ENCODE measurements at places on chromosomes 6 and 20.

GRCh38 chr20:53870426-53871315, 199.7 kb downstream of the BCAS1 start:
- no peak for DNase-seq

GRCh38 chr6:158026054-158026900, 44.6 kb downstream of the SYNJ2 start:
- peak; percentile 99 for DNase-seq

DNA sequence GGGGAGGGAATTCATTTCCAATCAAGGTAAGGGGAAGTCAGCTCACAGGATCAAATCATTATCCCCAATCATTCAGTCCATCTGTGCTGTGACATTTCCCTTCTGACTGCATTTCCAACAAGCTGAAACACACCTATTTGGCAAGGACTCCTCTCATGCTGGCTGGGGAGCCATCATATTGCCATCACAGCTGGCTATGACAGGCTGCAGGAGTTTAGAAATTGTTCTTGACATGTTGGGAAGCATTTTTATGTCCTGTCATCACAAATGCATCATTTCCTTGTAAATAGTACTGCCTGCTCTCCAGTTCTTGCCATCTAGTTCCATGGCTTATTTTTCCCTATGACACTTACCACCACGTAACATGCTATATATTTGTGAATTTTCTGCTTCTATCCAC, 113.9 kb upstream of the TMEM170B start:
- no peak for DNase-seq

DNA sequence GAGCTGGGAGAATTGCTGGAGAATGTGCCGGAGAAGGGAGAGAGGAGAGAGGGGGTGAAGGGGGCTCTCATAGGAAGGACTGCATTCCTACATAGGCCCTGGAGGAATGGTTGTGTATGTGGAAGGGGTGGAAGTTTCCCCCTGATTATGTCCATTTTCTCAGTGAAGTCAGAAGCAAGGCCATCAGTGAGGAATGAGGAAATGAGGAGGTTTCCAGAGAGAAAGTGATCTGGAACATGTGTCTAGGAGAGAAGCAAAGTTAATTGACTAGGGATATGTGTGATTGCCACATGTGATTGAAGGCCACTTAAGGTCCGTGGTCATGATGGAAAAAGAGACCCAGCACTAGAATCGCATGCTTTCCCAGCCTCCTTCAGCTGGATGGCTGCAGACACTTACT, 42.3 kb downstream of the TBPL1 start:
- no peak for DNase-seq
